ENCODE measurements at places on chromosomes 11 and 22. TPM values are rescaled to one million over a fixed set of nuclear protein-coding genes. Genes with fewer than 3 reads are reported as not detected.

The GGTLC2 gene
- total RNA-seq = not detected

The TTC28 gene
- total RNA-seq = 58.4 TPM

The USP2 gene
- total RNA-seq = 13.7 TPM

The SPCS2 gene
- total RNA-seq = 130 TPM

The SCGB1D2 gene
- not detected for total RNA-seq

Measured in sciatic nerve (tissue), 2 donors.